Activated CD4-positive, alpha-beta T cell treated with anti-CD3 and anti-CD28 coated beads, Interleukin-2, Interleukin-6, amounts not matched to agents 100 ng/mL and 50 ng/mL, durations not matched to agents 16 hours and 8 hours (primary cell): ENCODE measurements at places on chromosomes 1 and 21.

- DNase-seq, result no peak
Observed at GRCh38 chr1:12052997-12053686, 10.0 kb upstream of the TNFRSF8 start.

DNA sequence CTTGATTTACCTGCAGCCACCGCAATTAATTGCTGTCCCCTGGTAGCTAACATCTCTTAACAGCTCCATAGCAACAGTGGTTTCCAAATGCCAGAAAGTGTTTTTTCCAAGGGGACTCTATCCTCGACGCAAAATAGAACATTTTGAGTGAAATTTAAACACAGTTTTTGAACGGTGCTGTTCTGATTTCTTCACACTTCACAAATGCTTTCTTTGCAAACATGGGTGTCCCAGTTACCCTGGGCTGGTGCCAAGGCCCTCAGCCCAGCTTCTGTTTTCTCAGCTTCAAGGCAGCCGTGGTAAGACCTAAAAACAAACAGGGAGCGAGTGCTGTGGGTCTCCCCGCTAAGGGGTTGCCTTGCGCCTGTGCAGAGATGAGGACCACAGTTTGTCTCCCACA, 147.3 kb upstream of the VAMP3 start:
- no peak for DNase-seq

- no peak for DNase-seq
Observed at GRCh38 chr1:169443923-169444322, 16.6 kb upstream of the CCDC181 start.

- DNase-seq, result no peak
Observed at GRCh38 chr1:114353262-114353661, 157.7 kb downstream of the TRIM33 start.

DNA sequence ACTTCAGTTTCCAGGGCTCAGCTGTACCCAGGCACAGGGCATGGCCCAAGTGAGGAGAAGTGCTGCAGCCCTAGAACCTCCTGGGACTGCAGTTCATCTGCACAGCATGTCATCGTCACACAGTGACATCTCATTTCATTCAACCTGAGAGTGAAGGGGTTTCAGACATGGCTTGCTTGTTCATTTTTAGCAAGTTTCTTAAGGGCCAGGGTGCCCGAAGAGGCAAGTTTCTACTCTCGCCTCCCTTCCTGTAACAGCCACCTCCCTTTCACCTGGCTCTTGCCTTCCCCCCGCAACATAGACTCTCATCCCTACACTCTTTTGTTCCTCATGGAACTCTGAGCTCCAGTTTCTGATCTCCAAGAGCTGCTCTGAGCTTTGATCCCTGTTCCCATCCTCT, 108.1 kb downstream of the C1orf21 start:
- DNase-seq, result peak; percentile 36

DNA sequence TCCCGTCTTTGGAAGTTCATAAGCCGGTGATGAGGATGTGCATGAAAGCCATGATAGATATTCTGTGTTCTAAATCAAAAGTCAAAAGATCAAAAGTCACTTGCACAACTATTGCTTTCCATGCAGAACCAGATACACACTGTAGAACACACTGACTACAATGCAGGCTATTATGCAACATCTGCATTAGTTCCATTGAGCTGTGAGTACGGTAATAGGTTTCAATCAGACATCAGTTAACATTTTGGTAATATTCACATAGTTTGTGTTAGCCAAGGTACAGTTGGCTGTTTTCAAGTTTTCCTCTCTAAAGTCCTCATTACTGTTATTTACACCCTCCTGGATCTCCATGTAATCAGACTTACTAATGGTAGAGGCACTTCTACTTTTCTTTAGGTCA, 3.1 kb downstream of the KCNA2 start:
- no peak for DNase-seq
